ENCODE measurements at places on chromosomes 13 and 19.

GRCh38 chr13:105370011-105370650 lies 1165.3 kb downstream of the EFNB2 start:
- no peaks in the 10 kb centered on the region for H3K36me3 ChIP-seq
- H3K4me3 ChIP-seq = no peak overlapping the region
- H3K4me1 ChIP-seq = no peaks in the 10 kb centered on the region
- no peaks in the 10 kb centered on the region for H3K27me3 ChIP-seq
- DNase-seq = no peak
- no peak overlapping the region for H3K27ac ChIP-seq

DNA sequence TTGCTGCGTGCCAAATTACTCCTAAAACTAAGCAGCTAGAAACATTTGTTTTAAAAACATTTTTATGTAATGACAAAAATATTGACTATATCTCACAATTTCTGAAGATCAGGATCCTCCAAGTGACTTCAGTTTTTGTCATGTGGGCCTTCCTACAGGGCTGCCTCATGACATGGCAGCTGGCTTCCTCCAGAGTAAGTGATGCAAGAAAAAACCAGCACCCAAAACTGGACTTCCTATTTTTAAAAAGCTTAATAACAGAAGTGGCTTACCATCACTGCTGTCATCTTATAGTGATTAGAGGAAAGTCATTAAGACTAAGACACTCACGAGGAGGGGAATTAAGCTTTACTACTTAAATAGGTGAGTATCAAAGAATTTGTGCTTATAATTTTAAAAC lies 681.7 kb downstream of the PCDH17 start:
- H3K27ac ChIP-seq = no peak overlapping the region
- no peaks in the 10 kb centered on the region for H3K27me3 ChIP-seq
- no peak overlapping the region for H3K4me3 ChIP-seq
- H3K36me3 ChIP-seq = no peaks in the 10 kb centered on the region
- no peaks in the 10 kb centered on the region for H3K4me1 ChIP-seq
- DNase-seq = no peak

- H3K27me3 ChIP-seq = no peaks in the 10 kb centered on the region
- no peak overlapping the region for H3K4me3 ChIP-seq
Observed at GRCh38 chr19:40342644-40343311, 5.4 kb downstream of the C19orf47 start.

- H3K27ac ChIP-seq = no peak overlapping the region
- H3K27me3 ChIP-seq = no peaks in the 10 kb centered on the region
- H3K4me3 ChIP-seq = no peak overlapping the region
- H3K4me1 ChIP-seq = no peaks in the 10 kb centered on the region
Observed at GRCh38 chr13:79187917-79188690, 218.0 kb downstream of the RBM26 start.

GRCh38 chr19:17540174-17540573 lies 15.3 kb upstream of the COLGALT1 start:
- no peaks in the 10 kb centered on the region for H3K36me3 ChIP-seq
- H3K27me3 ChIP-seq = no peaks in the 10 kb centered on the region
- H3K27ac ChIP-seq = no peak overlapping the region
- DNase-seq = no peak

DNA sequence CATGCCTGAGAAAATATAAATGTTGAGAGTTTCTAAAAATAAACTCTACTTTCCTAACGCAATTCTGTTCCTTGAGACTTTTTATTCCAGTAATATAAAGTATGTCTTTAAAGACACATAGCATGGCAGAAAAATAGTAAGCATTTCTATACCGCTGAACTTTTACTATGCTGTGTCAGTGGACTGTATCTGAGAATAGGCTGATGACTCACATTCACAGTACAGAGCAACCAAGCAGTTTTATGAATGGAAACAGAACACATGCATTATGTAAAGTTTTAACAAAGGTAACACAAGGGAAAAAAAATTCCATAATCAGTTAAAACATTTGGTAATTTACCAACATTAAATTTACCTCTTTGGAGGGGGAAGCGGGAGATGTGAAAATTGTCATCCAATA lies 38.4 kb downstream of the ZDHHC20 start:
- DNase-seq = no peak
- H3K4me1 ChIP-seq = no peaks in the 10 kb centered on the region
- no peaks in the 10 kb centered on the region for H3K27me3 ChIP-seq
- peaks cover 13% of the 10 kb centered on the region for H3K36me3 ChIP-seq
- no peak overlapping the region for H3K27ac ChIP-seq

DNA sequence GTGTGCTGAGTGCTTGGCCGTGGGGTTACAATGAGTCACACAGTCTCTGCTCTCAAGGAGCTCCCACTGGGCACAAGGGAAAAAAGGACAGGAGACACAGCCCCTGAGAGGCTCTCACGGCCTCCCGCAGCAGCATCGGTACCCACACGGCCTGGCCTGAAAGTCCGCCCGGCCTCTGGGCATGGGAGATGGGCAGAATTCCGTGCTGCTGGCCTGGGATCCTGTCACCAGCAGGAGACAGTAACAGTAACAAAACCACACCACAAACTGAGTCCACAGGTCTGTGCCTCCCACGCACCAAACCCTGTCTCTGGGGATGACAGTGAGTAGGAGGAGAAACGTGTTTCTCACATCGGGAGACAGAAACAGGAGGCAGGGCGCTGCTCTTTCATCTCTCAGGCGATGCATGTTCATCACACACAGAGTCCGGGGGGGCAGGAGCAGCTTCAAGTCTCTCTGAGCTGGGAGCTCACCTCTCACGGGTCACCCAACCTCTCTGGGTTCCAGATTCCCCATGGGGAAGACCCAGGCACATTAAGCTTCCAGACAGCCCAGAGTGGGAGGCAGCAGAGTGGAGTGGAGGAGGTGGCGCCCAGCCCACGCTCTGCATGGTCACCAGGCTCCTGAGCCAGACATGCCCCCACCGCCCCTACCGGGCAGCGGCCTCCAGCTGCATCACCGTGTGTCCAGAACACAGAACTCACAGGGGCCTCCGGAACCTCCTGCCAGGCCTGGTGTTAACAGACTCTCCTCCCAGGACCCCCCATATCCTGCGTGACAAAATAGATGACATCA lies 124.7 kb upstream of the VSTM2B start:
- peaks cover 13% of the 10 kb centered on the region for H3K4me1 ChIP-seq
- no peak overlapping the region for H3K27ac ChIP-seq
- no peak overlapping the region for H3K4me3 ChIP-seq
- DNase-seq = no peak

DNA sequence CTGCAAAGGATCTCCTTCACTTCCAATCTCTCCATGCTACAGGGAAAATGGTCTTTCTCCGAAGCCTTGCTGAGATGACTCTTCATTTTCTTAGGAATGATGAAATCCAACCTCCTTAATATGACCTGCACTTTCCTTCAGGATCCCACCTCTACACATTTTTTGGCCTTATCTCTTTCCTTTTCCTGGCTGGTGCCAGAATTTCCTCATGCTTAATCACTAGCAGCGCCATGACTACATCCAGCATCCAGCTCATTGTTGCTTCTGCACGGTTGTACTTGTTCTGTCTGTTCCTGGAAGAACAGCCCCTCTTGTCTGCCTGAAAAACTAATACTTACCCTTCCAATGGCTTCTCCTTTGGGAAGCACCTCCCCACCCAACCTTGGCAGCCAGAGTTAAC lies 68.4 kb downstream of the TEX26 start:
- DNase-seq = no peak
- H3K4me3 ChIP-seq = no peak overlapping the region
- no peaks in the 10 kb centered on the region for H3K36me3 ChIP-seq
- H3K27ac ChIP-seq = no peak overlapping the region
- peaks cover 2% of the 10 kb centered on the region for H3K27me3 ChIP-seq

- H3K27ac ChIP-seq = peak overlapping the region; percentile 94
- H3K36me3 ChIP-seq = peaks cover 19% of the 10 kb centered on the region
- DNase-seq = no peak
- H3K4me1 ChIP-seq = peaks cover 41% of the 10 kb centered on the region
Observed at GRCh38 chr19:9622531-9622930, 1.5 kb upstream of the ZNF561 start.

- no peak overlapping the region for H3K27ac ChIP-seq
- no peaks in the 10 kb centered on the region for H3K27me3 ChIP-seq
- H3K4me1 ChIP-seq = peaks cover 4% of the 10 kb centered on the region
- no peaks in the 10 kb centered on the region for H3K36me3 ChIP-seq
- no peak overlapping the region for H3K4me3 ChIP-seq
Observed at GRCh38 chr19:30325676-30326392, 46.4 kb upstream of the ZNF536 start.

GRCh38 chr13:112845511-112846144 lies 123.4 kb upstream of the MCF2L start:
- H3K4me1 ChIP-seq = no peaks in the 10 kb centered on the region
- DNase-seq = no peak

DNA sequence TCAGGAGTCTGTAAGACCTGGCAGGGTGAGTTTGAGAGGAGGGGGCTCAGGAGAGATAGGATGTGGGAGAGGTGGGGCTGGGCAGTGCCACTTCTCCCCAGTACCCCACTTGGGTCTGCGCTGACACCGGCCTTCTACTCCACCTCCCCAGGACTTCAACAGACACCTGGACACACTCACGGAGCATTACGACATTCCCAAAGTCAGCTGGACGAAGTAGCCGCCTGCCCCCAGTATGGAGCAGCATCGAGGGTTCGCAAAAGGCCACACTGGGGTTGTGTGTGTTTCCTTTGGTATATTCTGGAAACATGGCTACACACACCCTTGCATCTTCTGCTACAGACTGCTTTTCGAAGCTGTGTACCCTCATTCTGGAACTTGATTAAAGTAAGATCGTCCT lies 5.5 kb downstream of the FAM32A start:
- peaks cover 52% of the 10 kb centered on the region for H3K36me3 ChIP-seq
- H3K4me1 ChIP-seq = peaks cover 27% of the 10 kb centered on the region
- no peak overlapping the region for H3K27ac ChIP-seq
- no peaks in the 10 kb centered on the region for H3K27me3 ChIP-seq
- H3K4me3 ChIP-seq = no peak overlapping the region

- DNase-seq = no peak
- peak overlapping the region; percentile 42 for H3K4me3 ChIP-seq
Observed at GRCh38 chr19:22622901-22623840, 11.0 kb upstream of the ZNF492 start.

- H3K4me1 ChIP-seq = no peaks in the 10 kb centered on the region
- H3K4me3 ChIP-seq = no peak overlapping the region
- peaks cover under 1% of the 10 kb centered on the region for H3K36me3 ChIP-seq
- no peak overlapping the region for H3K27ac ChIP-seq
Observed at GRCh38 chr19:57566396-57567265, 7.0 kb upstream of the ZNF550 start.

- H3K27ac ChIP-seq = no peak overlapping the region
- no peaks in the 10 kb centered on the region for H3K27me3 ChIP-seq
- no peaks in the 10 kb centered on the region for H3K4me1 ChIP-seq
- H3K4me3 ChIP-seq = no peak overlapping the region
- no peaks in the 10 kb centered on the region for H3K36me3 ChIP-seq
Observed at GRCh38 chr13:71499235-71499634, 367.8 kb downstream of the DACH1 start.

DNA sequence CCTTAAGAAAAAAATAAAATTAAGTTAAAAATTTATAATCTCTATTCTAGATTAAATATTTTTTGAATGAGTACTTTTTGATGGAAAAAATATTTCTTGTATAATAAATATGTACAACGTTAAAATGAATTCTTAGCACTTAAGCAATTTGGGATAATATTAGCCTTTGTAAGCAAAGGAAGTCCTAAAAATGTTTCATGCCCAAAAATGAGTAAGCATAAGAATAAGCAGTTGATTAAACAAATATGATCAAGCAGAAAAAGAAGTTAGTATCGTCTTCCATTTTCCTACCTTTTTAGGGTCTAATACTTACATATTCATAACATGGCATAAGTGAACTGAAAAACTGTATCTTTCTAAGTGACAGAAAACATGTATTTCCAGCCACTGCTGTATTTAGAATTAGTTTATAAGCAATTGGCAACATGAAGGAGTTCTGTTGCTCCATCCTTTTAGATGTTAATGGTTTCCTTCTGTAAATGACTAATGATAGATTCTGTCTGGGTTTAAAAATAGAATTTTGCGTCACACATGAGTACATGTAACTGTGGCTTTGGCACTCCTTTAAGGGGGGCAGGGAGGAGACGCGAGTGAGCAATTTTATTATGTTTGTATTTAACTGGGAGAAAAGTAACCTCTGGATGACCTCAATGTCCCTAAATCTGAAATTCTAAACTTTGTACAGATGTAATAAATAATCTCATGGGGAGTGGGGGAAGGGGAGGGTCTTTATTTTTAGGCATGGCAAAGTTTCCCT lies 237.4 kb downstream of the RGCC start:
- peak overlapping the region; percentile 24 for H3K27ac ChIP-seq
- peaks cover 6% of the 10 kb centered on the region for H3K4me1 ChIP-seq
- peak; percentile 62 for DNase-seq
- no peaks in the 10 kb centered on the region for H3K27me3 ChIP-seq

DNA sequence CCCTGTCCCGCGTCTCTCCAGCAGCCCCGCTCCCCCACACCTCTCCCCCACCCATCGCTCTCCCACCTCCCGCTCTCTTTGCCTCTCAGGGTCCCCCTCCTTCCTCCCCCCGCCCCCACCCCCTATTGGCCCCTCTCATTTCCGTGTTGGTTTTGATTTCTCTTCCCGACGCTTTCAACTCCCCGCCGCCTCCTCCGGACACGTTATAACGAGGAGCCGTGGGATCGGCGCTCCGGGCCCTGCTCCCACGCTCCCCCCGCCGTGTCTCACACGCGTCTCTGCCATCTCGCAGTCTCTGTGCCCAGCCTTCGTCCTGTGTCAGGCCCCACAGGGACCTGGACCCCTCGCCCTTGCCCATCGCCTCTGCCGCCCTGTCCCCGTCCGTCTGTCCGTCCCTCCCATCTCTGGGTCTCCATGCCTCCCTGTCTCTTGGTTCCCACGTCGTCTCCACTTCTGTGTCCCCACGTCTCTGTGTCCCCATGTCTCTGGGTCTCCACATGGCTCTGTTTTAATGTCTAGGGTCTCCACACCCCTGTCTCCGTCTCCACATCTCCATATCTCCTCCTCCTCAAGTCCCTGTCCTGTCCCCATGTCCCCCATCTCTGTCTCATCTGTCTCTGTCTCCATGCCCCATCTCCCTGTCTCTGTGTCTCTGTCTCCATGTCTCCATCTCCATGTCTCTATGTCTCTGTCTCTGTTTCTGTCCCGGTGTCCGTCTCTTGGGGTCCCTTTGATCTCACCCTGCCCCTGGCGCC lies 13.1 kb downstream of the ERFL start:
- peaks cover 16% of the 10 kb centered on the region for H3K4me1 ChIP-seq
- H3K27me3 ChIP-seq = peaks cover 81% of the 10 kb centered on the region
- DNase-seq = no peak

- H3K27me3 ChIP-seq = no peaks in the 10 kb centered on the region
- peak overlapping the region; percentile 97 for H3K27ac ChIP-seq
- peak overlapping the region; percentile 85 for H3K4me3 ChIP-seq
- peaks cover 5% of the 10 kb centered on the region for H3K36me3 ChIP-seq
Observed at GRCh38 chr19:42254089-42254849, 659 bp downstream of the ERF start.

DNA sequence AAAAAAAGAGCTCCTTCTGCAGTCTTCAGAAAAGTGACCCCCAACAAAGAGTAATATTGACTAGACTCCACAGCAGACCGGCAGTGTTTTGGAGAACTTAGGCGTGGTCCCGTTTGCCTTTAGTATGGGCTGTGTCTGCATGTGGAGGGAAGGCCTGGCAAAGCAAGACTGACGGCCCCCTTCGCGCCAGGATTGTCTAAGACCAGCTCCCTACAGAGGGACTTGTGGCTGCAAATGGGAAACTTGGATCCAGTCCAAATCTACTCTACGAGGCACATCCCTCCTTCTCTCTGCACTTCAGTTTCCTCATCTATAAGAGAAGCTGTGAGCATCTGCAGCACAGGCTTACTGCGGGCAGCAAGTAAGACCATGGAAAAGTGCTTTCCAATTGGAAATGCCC lies 350.0 kb downstream of the ZNF536 start:
- no peak for DNase-seq
- no peak overlapping the region for H3K4me3 ChIP-seq
- no peaks in the 10 kb centered on the region for H3K36me3 ChIP-seq

- no peak for DNase-seq
- no peaks in the 10 kb centered on the region for H3K27me3 ChIP-seq
- no peak overlapping the region for H3K27ac ChIP-seq
- peaks cover 37% of the 10 kb centered on the region for H3K4me1 ChIP-seq
- H3K36me3 ChIP-seq = no peaks in the 10 kb centered on the region
Observed at GRCh38 chr13:97296740-97297139, 74.6 kb downstream of the MBNL2 start.
